ENCODE measurements at places on chromosomes 5 and 9.

DNA sequence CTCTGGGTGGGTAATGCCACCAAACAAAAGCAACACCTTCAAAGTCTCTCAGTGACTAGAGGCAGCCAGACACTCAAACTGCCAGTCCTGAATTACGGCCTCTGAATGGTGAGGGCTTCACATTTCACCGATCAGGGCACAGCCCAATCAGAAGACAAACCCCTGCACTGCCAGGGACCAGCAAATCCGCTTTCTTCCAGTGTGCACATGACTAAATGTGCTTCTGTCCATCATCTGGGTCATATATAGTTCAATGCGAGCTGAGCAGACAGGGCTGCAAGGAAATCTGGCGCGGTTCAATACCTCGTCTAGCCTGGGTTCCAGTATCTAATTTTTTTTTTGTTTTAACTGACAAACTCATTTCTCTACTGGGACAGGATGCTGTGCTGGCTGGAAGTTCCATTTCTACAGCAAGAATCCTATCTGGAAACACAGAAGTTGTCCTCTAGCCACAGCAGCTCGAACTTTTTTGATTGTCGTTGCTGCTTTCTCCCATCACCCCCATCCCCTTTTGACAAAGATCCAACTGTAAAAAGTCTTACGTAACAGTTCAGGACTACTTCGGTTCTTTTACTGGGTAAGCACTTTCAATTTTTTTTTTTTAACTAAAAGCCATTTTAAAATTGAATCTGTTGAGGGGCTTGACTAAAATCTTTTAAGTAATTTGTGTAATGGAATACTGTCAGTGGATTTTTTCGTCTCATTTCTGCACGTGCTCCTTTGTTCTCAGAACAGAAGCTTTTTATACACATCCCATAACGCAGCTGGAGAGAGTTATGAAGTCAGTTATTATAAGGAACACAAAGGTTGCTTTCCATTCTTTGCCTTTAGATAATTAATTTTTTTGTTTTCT lies 112.7 kb downstream of the NR6A1 start:
- DNase-seq = peak; percentile 91

DNA sequence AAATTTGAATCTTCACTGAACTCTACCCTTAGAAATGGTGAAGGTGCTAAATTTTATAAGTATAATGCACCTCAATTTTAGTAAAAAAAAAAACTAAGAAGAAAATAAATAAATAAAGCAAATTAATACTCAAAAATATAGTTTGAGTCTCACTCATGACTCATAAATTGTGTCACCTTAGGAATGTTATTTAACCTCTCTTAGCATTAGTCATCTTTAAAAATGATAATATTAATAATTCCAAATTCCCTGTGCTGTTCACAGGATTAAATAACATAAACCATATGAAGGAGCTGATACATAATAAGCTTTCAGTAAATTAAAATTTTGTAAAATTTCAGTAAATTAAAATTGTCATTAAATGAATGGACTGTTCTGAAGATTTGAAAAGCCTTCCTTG lies 339.8 kb upstream of the RGMB start:
- DNase-seq = no peak

DNA sequence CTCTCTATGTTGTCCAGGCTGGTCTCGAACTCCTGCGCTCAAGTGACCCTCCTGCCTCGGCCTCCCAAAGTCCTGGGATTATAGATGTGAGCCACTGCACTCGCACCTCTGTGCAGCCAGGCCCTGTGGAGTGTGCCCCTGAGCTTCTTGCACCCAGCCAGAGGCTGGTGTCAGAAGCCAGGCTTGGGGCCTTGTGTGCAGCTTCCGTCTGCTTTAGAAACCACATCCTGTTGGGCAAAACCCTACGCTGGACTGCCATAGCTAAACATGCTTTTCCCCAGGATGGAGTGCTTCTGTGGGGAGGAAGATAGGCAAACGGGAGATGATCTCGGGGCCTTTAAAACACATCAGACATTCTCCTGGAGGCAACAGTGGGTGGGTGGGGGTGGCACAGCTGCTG lies 40.1 kb downstream of the PRRT1B start:
- DNase-seq = no peak

GRCh38 chr5:143352691-143353090 lies 50.8 kb downstream of the NR3C1 start:
- no peak for DNase-seq

- DNase-seq = no peak
Observed at GRCh38 chr5:95711501-95712346, 19.4 kb upstream of the RHOBTB3 start.

GRCh38 chr5:120236360-120236759 lies 227.7 kb upstream of the PRR16 start:
- DNase-seq = no peak

DNA sequence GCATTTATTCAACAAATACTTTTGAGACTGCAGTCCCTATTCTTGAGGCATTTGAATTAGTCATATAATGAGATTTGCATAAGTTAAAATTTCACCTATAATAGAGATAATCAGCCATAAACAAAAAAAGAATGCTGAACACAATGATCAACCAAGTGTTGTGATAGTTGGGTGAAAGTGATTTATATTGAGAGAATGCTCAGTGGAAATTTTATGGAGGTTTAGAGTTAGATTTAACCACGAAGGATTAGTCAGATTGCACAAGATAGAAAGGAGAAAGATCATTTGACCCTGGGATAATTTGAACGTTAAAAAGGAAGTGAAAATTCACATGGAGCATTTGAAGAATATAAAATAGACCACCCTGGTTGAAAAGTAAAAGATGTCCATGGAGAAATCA lies 356.2 kb downstream of the NPR3 start:
- DNase-seq = no peak

Data from NCI-H2081 (cell line).